ENCODE measurements at places on chromosomes 11 and 22.

DNA sequence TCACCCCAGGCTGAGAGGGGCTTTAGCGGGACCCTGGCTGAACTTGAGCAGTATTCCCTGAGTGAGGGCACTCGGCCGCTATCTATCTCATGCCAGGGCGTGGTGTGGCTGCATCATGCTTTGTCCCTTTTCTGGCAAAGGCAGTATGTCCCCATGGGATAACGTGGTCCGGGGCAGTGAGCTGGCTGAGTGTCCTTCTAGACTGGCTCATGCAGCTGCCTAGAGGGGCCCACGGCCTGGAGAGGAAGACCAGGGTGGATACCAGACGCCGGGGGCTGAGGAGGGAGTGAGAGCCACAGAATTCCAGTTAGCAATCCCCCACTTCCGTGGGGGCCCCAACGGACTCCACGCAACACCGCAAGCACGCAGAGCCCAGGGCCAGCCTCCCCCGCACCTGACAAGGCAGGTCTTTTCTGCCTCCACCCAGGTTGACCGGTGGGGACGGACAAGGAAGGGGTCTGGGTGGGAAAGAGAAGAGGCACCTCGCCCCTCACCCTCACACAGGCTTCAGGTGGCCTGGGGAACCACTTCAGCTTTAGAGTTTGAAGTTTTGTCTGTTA, 15.5 kb downstream of the NFAM1 start:
- DNase-seq, result no peak

GRCh38 chr22:45805413-45805812, 133.8 kb downstream of the ATXN10 start:
- no peak for DNase-seq

DNA sequence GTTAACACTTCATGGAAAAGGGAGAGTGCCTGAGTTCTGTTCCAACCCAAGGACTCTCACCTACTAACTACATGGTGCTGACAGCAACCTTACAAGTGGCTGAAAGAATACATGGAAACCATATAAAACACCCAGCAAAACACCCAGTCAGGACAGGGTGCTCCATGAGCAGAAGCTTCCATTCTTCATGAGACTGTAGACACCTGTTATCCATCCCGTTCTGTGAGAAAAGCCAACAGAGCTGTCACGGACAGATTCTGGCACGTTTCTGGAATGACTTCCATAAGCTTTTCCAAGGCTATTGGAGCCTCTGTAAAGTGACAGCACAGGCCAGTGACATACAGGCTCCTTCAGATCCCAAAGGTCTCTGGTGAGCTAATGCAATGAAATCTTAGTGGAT, 23.2 kb downstream of the PRR14L start:
- DNase-seq, result no peak

DNA sequence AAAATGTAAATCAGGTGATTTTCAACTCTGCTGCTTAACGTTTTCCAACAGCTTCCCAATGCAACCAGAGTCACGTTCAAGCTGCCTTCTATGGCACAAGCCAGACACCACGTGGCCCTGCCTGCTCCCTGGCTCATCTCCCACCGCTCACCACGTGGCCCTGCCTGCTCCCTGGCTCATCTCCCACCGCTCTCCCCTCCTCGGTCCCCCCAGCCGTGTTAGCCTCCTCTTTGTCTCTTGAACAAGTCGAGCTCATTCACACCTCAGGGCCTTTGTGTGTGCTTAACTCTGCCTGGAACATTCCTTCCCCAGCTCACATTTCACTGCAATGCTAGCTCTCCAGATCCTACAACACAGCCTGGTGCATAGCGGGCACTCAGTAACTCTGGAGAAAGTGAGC, 307.6 kb downstream of the CTTN start:
- no peak for DNase-seq

DNA sequence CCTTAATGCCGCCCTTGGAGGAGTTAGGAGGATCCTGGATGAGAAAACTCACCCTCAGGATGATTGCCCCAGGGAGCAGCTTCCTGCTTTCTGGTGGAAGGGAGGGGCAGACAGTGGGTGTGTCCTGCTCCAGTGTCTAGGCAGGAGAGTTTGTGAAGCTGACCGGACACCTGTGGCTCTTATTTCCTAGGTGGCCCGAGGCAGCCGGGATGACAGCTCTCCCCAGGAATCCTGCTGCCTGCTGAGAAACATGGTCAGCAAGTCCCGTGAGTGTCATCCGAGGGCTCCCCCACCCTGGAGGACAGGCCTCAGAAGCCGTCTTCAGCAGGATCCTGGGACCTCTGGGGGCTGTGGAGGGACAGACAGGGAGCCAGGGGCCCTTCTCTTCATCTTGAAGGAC, 50.4 kb downstream of the ST3GAL4 start:
- no peak for DNase-seq

GRCh38 chr11:9462172-9462799, 1.5 kb downstream of the ZNF143 start:
- DNase-seq, result no peak

DNA sequence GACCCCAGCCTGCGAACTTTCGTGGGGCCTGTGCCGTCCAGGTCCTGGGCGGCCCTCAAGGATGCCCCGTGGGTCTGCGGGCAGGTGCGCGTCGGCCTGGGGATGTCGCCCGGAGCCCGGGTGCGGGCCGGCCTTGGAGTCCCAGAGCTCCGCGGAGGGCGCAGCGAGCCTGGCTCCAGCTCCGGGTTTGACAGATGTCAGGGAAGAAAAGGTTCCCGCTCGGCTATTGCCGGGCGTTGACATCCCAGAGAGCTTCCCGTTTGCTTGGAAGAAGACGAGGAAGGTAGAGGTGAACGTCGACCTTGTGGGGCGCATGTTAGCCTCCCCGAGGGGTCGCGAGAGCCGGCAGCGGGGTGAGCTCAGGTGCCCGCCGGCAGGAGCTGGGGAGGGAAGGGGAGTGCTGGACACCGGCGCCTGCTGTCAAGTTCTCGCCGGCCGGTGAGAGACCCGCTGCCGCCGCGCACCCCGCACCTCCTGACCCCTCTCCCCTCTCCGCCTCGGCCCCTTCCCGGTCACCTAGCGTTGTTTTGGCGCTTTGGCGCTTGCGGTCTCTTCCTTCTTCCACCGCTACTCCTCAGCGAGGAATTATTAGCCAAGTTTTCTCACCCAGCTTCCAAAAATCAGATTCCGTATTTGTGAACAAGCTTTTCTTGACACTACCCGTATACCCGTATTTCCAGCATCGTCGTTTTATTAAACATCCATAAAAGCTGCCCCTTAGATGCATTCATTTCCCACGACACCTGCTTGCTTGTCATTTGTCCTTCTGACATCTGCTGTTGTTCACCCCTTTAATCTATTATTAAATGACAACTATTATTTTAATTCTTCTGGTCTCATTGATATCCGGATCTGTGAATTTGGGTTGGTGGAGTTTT, 1.3 kb downstream of the BMAL1 start:
- DNase-seq, result peak; percentile 65

DNA sequence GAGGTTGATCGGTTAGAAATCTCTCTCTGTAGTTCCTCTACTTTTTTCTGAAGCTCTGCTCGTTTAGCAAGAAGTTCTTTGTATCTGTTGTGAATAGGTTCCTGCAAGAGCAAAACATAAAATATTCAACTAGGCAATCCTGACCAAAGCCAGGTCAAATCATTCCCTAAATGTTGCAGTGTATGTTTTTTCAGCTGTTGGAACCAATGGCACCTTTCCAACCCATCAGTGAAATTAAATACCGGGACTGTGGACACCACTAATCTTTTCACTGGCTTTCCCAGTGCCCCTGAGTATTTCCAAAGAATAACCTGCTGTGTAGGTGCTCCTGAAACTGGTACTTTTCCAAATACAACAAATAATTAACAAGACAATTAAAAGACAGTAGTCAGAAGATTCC, 45.1 kb downstream of the CEP57 start:
- DNase-seq, result no peak

- DNase-seq, result no peak
Measured at GRCh38 chr11:111922803-111923202, 4.1 kb downstream of the C11orf52 start.

DNA sequence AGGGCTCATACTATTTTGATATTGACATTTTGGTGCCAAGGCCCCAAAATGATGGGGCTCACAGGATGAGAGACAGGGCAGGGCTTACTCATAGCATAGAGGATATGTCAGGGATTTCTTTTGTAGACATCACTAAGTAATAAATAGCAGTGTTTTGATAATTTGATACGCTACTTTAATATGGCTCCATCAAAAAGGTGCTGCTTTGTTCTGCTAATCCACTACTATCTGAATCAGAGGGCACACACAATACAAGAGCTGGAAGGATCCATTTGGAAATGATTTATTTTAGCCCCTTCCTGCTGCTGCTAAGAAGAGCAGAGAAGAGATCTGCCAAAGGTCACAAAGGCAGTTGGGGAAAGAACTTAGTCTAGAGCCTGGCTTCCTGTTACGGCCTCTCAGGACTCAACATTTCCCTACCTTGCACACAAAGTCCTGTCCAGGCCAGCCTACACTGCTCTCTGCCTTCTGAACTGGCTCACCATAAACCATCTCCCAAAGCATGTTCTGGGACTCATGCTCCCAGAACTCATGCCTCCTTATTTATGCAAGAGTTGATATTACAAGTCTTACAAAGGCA, 261.3 kb upstream of the ARHGAP20 start:
- DNase-seq, result no peak

DNA sequence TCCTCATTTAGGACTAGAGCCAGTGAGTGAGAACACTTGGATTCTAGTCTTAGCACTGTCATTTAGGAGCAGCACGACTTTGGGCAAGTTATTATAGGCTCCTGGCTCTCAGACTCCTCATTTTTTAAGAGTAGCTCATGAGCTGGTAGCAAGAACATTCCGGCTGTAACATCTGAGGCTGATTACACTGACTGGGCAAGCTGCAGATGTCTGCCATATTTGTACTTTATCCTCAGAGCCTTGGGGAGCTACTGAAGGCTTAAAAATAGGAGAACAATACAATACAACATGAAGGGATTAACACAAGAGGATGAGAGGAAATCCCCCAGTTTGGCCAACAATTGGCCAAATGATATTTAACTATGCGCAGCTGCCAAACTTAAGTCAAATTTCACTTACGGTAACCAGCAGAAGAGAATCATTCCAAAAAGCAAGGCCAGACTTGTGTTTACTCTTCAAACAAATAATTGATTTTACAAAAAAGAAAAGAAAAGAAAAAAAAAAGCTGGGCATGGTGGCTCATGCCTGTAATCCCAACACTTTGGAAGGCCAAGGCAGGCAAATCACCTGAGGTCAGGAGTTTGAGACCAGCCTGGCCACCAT, 113.1 kb upstream of the ARHGAP42 start:
- no peak for DNase-seq

DNA sequence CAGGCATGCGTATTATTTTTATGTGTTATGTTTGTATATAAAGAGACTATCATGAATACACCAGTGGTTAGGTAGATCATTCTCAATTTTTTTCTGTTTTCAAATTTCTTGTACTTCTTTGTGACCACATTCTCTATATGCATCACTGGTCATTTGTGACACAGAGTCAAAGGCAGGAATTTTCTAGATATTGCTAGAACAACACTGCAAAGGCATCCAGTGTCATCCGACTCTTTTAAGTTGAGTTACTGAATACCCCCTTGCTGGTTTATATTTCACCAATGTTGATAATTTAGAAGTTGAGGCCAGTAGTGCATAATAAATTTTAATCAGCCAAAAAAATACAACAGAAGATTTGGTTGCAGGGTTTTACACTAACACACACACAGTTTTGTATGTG, 351.8 kb downstream of the CASP12 start:
- no peak for DNase-seq

GRCh38 chr11:129270446-129270845, 78.3 kb upstream of the ARHGAP32 start:
- DNase-seq, result no peak

DNA sequence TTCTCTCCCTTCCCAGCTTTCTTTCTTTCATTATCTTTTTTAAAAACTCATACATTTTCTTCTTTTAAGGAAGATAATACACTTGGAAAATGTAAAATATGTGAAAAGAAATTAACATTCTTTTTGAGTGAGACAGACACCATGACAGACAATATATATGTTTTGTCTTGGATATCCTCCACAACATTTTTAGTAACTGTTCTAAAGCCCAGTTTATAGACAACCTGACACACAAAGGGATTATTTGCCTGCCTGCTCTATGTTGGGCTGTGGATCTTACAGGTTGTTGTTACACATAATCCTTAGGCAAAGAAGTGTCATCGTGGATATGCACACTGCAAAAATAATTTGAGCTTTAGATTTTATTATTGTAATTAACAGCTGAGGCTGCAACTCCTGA, 301.4 kb upstream of the PDGFD start:
- DNase-seq, result no peak

DNA sequence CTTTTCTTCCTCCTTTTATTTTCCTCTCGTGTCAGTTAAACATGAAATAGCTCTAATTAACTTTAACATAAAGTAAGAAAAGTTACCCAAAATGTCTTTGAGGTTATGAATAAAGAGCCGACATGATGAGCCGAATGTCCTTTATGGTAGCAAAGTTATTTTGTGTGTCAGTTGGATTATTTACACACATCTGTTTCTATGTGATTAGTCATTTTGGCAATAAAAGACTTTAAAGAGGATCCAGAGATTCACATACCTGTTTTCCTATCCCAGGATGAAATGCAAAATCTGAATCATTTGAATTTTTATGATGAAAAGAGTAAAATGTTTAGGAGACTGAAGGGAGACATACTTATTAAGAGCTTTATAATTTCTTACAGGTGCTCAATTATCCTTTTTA, 34.0 kb upstream of the TECTA start:
- DNase-seq, result no peak

DNA sequence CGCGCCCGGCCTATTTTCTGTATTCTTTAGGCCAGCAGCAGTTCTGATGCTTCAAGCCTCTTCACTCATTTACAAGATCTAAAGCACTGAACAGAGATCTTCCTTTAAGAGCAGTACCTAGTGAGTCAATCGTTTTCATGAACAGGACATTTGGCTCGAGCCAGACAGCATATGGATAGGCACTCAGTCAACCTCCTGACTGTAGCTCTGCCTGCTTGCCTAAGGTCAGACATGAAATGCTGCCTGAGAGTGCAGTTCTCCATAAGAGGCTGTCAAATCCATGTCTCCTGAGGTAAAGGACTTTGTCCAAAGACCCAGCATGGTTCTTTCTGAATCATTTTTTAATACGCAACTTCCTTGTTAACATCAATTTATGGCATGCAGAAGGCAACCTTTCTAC, 941.2 kb downstream of the DLG2 start:
- no peak for DNase-seq
